ENCODE measurements at places on chromosomes 12 and 14.

DNA sequence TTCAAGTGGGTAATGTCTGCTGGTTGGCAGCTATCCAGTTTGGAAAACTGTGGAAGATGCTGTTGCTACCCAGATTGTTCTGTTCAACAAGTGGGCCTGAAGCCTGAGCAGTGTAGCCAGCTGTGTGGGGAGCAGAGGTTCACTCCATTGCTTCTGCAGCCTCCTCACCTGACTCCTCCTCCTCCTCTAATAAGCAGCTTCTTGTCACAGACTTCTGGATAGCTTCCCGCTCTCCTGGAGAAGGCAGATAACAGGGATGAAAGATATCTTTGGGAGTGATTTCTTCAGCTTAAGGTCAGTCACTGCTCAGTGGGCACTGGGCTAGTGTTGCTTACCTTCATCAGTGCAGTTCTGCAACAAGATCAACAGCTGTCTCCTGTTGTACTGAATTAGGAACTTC lies 2.0 kb downstream of the POP5 start:
- DNase-seq, result no peak

DNA sequence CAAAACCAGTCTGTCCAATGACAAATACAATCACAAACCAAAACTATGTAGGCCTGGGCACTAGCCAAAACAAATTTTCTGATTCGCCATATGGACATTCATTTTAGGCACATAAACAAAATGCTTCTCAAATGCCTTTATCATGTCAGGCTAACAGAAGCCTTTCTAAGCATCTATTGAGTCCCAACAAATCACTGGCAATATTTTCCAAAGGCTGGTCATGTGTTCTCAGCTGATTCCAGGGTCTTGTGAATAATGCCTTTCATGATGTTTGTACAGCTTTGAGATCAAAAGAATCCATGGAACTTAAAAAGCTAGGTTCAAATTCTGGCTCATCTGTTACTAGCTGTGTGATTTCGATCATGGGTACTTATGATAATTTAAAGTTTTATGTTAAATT lies 16.1 kb downstream of the FSCB start:
- no peak for DNase-seq

DNA sequence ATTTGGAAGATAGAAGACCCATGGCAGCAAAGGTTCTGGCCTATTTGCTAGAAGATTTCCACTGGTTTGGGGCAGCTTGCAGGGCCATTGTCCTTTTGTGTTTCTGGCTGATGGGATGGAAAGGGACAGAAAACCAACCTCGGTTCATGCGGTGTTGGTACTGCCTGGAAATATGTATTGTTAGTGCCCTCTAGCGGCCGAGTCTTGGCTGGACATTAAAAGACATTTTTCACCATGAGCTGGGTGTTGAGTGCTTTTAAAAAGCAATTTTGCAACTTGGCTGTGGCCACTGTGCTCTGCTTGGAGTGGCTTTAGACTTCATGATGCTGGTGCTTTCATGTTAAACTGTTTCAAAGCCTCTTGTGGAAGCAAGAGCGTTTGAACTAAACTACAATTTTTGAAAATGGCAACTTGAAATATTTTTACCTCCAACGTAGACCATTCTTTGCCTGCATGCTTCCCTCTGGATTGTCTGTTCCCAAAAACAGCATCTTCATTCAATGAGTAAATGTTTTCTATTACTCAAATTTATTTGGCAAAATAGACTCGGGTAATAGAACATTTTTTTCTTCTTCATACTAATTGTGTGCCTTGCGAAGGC lies 102.7 kb upstream of the TBX5 start:
- DNase-seq, result peak; percentile 45

- DNase-seq, result no peak
Observed at GRCh38 chr12:5780536-5780935, 164.5 kb downstream of the ANO2 start.

DNA sequence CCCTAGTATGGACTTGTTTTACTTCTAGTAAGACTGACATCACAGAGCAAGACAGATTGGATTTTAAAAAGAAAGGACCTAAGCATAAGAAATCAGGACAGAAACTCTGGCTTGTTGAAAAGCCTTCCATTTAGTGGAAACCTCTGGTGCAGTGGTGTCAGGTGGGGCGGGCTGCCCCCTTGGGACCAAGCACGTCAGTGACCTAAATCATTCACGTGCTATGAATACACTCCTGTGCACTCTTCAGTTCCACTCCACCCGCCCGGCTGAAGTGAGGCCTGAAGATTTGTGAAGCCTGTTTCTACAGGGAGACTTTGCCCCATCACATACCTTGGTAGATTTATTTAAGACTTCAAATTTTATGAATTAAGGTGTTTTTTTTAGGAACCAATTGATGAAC lies 58.2 kb upstream of the STRN3 start:
- DNase-seq, result no peak

GRCh38 chr14:64763085-64763782 lies 59.0 kb downstream of the PLEKHG3 start:
- DNase-seq, result no peak

GRCh38 chr12:22971247-22971646 lies 346.3 kb downstream of the ETNK1 start:
- DNase-seq, result no peak

- DNase-seq, result no peak
Observed at GRCh38 chr14:51561141-51561540, 90.6 kb upstream of the FRMD6 start.

DNA sequence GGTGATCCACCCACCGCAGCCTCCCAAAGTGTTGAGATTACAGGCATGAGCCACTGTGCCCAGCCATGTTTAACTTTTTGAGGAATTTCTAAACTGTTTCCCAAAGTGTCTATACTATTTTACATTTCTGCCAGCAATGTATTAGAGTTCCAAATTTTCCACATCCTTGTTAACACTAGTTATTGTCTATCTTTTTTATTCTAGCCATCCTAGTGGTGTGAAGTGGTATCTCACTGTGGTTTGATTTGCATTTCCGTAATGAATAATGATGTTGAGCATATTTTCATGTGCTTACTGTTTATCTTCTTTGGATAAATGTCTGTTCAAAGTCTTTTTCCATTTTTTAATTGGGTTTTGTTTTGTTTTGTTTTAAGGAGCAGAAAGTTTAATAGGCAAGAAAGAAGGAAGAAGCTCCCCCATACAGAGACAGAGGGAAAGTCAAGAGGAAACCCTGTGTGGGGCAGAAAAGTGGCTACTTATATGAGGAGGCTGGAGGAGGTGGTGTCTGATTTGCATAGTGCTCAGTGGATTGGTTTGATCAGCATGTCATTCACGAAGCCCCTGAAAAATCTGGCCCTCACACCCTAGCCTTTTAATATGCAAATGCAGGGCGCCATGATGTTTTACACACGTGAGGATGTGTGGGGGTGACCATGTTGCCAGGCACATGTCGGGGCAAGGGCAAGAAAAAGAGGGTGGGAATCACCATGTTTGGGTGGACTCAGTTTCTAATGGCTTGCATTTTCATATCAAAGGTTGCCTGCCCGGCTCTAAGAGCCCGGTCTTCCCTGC lies 14.9 kb downstream of the TXNRD1 start:
- no peak for DNase-seq

DNA sequence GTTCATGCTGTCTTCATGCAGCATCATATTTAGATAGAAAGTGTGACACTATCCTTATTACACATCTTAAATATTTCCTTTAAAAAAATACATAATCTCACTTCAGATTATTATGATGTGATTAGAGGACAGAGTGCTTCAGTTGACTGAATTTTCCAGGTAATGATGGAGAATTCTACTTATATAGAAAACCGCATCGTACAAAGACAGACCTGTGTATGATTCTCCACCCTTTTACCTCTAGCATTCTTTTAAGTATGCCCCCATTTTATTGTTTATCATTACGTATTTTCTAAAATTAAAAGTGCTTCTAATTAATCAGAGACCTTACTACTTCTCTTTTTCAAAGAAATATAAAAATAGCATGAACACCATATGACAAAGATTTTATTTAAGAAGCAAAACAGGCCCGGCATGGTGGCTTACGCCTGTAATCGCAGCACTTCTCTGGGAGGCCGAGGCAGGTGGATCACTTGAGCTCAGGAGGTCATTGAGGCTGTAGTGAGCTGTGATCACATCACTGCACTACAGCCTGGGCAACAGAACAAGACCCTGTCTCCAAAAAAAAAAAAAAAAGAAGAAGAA lies 13.9 kb downstream of the RPS6KA5 start:
- DNase-seq, result no peak

DNA sequence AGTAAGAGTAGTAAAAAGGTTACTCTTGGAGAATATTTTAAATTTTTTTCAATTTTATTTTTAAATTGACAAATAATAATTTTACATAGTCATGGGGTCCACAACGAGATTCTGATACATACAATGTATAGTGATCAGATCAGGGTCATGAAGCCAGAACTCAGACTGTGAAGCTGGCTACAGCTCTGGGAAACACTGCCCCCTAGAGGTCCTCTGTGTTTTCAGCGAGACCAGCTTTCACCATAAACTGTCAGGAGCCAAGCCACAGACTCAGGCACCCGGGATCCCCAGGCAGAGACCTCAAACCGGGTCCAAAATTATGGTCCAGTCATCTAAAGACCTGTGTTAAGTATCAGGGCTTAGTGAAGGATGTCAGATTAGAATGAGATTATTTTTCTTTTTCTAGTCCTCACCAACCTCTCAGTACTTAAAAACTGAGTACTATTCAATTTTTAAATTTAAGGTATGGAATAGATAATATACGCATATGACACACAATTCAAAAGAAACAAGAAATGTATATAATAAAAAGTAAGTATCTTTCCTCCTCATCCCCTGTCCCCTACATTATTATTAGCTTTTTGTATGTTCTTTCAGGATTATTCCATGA lies 397.1 kb downstream of the MDGA2 start:
- DNase-seq, result no peak

- DNase-seq, result no peak
Observed at GRCh38 chr14:99916091-99916383, 122.8 kb downstream of the EML1 start.

DNA sequence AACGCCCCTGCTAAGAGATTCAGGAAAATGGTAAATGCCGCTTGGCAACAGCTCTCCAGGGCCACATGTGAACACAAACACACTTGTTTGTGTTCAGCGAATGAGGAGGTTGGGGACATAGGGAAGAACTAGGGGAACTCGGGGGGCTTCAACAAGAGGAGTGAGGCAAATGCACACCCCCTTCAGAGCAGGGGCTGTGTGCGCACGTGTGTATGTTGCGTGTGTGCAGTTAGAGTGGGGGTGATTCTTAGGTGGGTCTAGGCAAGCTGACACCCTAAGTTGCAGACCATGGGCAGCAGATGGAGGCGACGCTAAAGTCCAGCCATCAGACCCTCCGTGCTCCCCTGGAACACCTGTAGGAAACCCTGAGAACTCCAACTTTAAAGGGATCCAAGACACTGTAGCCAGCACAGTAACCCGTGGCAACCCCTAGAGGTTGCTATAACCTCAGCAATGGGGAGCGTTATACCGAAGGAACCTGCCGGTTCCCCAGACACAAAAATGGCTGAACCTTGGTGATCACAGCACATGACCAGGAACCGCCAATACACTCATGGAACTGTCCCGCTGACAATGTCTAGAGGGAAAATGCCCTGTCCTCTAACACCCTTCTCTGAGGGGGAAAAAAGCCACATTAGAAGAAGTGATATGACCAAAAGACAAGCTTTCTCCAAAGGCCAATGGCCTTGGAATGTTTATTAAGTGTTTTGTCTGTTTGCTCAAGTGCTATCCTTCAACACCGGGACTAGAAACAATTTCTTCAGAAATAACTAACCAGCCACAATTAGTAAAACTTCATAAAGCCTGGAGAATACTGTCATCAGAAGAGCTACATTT lies 86.5 kb upstream of the CEP83 start:
- no peak for DNase-seq

DNA sequence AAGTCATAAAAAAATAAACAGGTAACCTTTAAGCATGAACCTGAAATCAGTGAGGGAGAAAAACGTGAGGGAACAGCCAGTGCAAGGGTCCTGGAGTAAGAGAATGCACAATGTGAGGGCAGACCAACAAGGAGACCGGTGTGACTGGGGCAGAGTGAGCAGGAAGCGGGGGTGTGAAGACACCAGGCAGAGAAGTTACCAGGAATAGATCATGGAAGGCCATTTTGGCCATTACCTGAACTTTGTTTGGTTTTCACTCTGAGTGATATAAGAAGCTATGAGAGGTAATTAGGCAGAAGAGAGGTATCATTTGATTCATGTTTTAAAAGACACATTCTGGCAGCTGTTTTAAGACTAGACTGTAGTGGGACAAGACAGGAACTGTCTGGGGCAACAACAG lies 15.0 kb downstream of the PAH start:
- DNase-seq, result no peak

DNA sequence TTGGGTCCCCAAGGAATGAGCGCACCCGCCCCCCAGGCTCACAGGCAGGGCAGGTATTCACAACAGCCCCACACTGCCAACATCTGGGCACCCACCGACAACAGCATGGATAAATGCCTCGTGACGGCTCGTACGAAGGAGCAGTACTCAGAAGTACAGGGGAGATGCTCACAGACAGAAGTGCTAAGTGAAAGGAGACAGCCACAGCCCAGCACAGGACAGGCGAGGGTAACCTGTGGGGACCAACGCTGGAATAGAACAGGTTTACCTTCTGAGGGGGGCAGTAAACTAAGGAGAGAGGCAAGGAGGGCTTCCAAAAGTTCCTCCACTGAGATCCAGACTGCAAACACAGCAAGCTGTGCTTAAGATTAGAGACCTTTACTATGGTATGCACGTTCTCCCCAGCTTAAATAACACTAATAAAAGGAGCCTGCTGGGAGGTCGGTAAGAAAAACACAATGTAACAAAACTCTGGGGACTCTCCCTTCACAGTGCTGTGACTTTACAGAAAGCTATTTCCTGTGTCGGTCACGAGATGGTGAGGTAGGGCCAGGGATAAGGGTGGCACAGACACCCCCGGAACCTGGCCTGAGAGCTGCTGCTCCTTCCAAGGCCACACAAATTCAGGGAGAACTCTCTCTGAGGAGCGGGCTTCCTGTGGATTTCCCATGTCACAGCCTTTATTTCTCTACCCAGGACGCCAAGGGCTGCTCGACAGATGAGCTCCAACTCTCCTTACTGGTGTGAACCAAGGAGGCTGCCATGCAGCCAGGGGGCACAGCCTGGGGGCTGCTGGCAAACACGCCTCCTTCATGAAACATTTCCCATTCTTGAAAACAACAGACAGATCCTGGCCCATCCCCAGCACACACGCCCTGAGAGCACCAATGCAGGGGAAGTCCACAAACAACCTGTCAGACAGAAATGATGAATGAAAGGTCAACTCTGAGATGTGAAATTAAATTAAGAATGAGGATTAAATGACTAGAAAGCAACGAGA lies 26.3 kb downstream of the SLC15A4 start:
- no peak for DNase-seq
